ENCODE measurements at places on chromosomes 2 and 18.

GRCh38 chr2:12589802-12590320, 126.9 kb upstream of the TRIB2 start:
- DNase-seq: no peak

GRCh38 chr18:54387631-54388030, 29.9 kb downstream of the C18orf54 start:
- DNase-seq: no peak

DNA sequence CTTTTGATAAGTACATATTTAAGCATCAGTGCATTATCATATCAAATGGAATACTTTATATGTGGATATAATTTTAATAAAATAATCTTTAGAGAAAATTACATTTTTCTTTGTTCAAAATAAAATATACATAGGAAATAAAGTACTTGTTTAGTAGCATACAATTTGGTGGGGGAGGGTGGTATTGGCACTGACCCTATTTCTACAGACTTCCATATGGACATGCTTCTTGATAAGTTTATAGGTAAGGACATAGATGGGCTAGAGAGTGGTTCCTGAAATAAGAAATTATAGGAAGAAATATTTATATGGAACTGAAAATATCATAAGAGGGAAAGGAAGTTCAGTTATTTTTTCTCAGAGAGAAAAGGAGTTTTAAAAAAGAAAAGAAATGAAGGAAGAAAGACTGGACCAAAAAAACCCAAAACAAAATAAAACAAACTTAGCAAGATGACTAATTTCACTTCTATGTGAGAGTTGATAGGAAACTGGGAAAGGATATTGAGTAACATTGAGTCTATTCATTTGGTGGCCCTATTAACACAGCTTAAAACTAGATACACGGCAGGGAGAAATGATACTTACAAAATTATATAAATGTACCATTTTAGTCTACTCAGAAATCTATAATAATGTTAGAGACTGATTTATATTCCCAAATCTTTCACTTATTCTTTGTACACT, 505.9 kb downstream of the ERBB4 start:
- no peak for DNase-seq

GRCh38 chr2:107719836-107720235, 106.9 kb upstream of the RGPD4 start:
- no peak for DNase-seq

DNA sequence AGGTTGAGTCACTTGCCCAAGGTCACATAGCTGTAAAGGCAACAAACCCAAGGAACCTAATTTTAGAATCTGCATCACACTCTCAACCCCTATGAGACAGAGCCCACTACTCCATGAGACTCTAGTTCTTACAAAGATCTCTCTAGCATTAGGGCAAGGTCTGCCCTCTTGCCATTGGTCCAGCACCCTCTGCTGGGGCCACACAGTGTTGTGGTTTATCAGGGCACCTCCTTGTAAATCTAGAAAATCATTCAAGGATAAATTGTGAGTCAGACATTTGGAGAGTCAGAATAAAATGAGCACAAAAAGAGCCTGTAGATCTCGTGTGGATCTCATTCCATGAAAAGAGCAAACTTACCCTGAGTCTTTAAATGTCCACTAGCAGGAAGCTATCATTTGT, 91.2 kb downstream of the SLC8A1 start:
- DNase-seq: no peak

DNA sequence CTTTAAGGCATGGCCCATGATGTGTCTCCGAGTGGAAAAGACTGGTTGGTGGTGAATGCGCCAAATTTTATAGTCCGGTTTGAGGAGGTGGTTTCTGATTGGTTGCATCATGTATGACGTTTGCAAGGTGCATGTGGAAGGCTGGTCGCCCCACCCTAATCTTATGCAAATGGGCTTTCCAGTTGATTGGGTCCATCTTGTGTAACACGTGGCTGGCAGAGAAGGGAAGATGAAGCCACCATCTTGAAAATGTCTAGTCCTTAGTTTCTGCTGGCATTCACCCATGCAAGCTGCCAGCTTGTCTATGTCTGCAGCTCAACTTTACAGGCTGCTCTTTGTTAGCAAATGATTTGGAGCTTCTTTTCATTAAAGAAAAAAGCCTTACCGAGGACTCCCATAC, 132.2 kb downstream of the PIK3C3 start:
- no peak for DNase-seq

DNA sequence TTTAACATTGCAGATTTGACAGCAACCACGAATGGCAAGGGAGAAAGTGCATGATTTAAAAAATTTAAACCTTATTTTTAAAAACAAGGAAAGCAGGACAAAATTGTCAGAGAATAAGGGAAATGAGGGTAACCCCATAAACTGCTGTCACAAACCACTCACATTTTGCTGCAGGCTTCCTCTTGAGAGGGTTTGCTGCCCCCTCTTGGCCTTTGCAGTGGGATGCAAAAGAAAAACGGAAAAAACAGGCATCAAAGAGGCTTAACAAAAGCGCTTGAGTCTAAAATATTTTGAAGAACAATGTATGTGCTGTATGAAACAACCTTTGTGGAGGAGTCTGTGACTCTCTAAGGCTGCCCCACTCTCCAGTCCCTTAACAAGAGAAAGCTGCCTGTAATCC, 91.6 kb downstream of the TMX3 start:
- peak; percentile 67 for DNase-seq

GRCh38 chr2:171837736-171838135, 56.3 kb downstream of the SLC25A12 start:
- DNase-seq: no peak

GRCh38 chr18:51127664-51128063, 69.8 kb downstream of the MEX3C start:
- DNase-seq: no peak

DNA sequence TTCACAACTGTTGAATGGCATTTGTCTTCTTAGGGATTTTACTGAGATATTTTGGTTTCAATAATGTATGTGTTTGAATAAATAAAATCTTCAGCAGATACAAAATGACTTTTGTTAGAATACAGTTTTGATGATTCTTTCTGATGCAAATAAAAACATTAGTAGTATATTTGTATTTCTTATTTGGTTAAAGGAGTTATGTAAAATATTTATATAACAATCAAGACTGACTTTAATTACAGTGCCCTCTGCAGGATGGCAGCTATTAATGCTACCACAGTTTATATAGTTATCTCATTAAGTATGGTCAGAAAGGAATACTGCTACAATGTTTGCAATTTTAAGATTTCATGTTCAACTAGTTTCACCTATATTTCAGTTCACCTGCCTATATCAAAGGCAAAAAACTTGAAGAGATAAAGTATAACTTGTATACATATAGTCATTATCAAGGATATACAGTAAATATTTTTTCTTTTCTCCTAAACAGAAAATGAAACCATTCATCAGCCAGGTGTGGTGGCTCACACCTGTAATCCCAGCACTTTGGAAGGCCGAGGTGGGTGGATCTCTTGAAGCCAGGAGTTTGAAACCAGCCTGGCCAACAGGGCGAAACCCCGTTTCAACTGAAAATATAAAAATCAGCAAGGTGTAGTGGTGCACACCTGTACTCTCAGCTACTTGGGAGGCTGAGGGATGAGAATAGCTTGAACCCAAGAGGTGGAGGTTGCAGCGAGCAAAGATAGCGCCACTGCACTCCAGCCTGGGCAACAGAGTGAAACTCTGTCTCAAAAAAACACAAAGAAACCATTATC, 19.8 kb downstream of the ARL5A start:
- no peak for DNase-seq

- DNase-seq: no peak
These were observed 90.1 kb downstream of the EML6 start for GRCh38 chr2:54813584-54813983.

DNA sequence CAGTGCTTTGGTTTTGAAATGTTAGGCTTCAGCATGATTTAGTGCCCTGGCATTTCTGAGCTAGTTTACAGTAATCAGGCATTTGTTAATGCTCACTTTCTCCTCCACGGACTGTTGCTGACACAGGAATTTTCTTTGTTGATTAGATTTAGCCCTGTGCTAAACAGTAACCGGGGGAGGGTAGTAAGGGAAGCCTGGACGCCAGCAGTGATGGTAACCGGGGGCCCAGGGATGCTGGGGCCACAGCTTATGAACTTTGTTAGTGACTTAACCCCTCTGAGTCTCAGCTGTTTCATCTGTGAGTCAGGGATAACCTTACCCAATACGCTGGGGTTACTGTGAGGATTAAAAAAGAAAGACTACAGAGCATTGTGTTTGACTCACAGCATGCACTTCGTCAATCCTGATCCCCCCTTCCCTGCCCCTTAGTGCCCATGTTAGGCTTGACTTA, 33.5 kb downstream of the KLHL29 start:
- no peak for DNase-seq

DNA sequence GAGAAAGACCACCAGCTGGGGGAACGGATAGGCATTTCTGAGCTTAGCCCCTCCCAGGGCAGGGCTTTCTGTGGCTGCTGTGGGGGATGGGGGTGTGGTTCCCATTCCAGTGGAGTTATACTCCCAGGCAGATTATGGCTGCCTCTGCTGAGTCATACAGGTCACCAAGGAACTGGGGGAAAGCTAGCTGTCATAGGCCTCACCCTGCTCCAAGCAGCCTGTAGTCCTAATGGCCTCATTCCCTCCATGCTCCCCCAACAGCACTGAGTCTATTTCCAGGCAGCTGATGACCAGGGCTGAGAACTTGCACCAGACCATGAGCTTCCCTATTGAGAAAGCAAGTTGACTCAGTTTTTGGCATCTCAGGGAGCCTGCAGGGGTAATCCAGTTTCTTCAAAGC, 87.1 kb downstream of the GPR39 start:
- DNase-seq: no peak

GRCh38 chr2:148968776-148969319, 69.7 kb upstream of the LYPD6B start:
- no peak for DNase-seq

All from right forelimb (tissue), 1 donor.